ENCODE measurements at places on chromosomes 7 and 10.

DNA sequence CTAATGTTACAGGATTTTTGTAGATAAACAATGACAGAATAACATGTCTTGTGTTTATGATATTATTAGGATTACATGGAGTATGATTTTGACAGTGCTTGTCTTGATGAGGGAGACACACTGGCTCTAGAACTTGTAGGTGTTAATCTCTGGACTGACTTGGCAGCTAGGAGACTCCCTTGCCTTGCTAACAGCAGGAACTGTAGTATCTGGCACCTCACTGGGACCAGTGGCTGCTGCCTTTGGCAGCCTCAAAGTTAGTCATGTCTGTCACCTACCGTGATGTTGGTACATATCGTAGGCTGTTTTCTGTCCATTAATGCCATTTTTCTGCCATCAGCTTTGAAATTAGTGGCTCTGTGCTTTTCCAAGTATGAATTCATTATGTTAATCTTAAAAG is 261.5 kb downstream of the CDK14 start:
- no peak for DNase-seq

GRCh38 chr10:123862421-123863182 is 29.0 kb downstream of the CPXM2 start:
- no peak for DNase-seq

- no peak for DNase-seq
Observed at GRCh38 chr10:43214071-43214955, 52.6 kb downstream of the RASGEF1A start.

DNA sequence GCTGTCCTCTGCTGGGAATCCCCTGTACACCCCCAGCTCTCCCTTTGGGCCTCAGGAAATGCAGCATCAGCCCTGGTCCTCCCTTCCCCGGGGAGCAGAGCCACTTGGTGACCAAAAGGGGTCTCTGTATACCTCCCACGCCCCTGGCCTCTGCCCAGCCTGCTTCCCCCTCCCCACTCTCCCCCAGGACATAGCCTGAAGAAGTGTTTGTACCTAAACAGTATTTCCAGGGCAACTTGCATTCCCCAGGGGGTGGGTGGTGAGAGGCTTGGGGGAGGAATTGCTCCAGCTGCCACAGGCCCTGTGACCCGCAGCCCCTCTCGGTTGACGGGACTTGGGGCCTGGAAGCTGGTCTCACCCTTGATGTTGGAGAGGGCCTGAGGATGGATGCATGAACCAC is 39.3 kb downstream of the TMEM270 start:
- DNase-seq, result no peak

DNA sequence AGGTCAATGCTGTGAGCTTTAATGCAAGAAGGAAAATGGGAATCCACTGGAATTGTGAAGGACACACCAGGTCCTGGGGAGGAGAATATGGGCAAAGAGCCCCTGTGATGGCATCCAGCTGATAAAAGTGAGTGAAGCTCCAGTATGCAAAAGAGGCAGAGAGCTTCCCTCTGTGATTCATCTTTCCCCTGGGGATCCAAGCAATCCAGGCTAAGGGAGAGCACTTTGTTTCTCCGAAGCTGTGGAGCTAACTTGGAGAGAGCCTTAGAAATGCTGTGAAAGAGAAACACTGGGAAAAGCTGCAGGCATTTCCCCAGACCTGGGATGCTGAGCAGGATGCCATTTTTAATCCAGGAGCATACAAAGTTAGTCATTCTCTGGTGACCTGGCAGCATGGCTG is 489.5 kb downstream of the SH2D4B start:
- no peak for DNase-seq

DNA sequence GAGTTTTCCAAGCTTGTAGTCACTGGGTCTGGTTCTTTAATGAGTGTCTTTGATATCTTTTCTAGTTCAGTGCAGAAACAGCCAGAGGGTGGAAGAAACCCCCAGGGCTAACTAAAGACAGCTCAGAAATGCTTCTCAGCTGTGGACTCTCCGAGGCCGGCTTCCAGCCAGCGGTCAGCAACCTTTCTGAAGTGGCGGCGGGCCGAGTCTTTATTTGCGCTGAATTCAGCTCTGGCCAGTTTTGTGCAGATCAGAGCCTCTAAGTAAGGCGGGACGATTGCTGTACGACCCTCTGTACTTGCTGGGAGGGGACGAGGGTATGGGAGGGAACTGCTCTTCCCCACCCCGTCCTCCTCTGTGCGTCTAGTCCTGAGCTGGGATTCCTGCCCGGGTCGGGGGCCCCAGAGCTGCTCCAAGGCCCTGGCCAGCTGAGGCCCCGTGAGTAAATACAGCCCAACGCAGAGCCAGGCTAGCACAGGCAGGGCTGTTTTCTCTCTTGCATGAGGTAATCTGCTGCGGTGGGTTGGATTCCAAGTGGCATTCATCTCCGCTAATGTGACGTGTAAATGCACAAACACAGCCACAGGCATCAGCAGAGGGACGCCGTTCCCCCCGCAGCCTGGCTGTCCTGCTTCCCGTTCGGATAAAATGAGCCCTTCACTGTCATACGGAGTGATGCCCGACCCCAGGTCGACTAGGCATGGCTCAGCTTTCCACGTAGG is 159.8 kb downstream of the PIP4K2A start:
- peak; percentile 68 for DNase-seq

DNA sequence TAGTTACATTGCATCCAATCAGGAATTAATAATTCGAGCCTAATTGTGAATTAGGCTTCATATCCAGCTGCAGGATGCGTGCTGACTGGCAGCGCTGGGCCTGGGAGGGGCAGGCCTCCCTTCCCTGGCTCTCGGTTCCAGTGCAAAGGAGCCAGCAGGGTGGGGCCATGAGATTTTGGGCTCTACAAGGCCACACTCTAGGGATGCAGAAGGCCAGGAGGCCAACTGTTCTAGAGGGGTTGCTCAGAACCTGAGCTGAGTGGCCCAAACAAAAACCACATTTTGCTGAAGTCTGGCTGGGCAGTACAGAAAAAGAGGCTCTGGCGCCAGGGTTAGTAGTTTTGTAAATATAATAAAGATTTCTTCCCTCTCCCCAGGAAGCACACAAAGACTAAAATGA is 72.3 kb downstream of the CLEC2L start:
- DNase-seq, result no peak

DNA sequence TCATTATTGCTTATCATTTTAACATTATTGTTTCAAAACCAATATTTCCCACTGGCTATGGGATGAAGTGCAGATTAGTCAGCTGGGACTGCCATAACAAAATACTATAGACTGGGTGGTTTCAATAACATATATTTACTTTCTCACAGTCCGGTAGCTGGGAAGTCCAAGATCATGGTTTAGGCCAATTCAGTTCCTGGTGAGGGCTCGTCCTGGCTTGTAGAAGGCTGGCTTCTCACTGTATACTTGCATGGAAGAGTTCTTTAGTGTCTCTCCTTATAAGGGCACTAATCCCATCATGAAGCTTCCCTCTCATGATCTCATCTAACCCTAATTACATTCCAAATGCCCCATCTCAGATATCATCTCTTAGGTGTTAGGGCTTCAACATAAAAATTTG is 101.3 kb downstream of the CHRM2 start:
- no peak for DNase-seq

DNA sequence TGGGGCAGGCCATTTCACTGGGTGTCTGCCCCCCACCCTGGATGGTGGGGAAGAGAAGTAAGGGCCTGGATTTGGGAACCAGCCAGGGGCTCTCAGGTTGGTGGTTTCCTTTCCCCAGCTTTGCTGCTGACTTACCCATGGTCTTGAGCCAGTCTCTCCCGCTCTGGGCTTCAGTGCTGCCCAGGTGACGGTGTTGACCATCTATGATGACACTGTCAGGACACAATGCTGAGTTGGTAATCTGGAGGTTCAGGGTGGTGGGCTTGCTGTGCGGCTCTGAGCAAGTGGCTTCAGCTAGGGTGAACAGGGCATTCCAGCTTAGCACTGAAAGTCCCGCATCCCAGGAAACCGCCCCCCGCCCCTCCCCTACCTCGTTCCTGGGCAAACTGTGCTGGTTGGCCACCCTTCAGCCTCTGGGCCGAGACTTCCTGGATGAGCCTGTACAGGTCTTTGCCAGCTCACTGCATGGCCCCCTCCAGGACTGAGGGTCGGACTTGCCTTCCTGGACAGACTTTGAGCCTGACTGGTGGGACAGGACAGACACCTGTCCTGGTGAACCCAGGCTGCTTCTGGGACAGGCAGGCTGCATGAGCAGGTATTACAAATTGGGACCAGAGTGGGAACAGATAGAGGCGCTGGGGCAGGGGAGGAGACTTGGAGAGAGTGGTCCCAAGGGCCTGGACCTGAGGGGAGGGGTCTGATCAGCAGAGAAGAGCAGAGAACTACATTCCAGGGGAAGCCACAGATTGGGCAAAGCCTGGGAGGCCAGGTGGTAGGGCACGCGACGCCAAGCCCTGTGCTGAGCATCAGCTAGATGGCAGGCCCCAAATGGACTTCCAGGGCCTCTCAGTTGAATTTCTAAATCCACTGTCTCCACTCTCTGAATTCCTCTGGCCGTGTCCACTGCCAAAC is 19.9 kb upstream of the ZMIZ1 start:
- no peak for DNase-seq

DNA sequence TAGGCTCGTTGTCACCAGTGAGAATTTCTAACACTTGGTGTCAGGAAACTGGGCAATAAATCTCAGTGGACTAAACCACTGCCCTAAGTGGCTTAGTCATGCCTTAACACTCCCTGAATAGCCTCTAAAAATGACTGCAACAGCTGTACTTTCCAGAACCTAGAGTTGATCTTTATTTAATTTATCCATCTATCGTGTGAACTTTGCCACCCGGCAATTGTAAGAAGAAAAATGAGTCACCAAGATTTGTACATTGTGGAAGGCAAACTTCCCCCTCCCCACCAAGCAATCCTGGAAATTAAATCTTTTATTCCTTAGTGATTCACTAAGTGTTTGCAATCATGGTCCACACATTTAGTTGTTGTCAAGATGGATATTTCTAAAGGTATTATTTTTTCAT is 47.1 kb downstream of the NXPH1 start:
- DNase-seq, result no peak

DNA sequence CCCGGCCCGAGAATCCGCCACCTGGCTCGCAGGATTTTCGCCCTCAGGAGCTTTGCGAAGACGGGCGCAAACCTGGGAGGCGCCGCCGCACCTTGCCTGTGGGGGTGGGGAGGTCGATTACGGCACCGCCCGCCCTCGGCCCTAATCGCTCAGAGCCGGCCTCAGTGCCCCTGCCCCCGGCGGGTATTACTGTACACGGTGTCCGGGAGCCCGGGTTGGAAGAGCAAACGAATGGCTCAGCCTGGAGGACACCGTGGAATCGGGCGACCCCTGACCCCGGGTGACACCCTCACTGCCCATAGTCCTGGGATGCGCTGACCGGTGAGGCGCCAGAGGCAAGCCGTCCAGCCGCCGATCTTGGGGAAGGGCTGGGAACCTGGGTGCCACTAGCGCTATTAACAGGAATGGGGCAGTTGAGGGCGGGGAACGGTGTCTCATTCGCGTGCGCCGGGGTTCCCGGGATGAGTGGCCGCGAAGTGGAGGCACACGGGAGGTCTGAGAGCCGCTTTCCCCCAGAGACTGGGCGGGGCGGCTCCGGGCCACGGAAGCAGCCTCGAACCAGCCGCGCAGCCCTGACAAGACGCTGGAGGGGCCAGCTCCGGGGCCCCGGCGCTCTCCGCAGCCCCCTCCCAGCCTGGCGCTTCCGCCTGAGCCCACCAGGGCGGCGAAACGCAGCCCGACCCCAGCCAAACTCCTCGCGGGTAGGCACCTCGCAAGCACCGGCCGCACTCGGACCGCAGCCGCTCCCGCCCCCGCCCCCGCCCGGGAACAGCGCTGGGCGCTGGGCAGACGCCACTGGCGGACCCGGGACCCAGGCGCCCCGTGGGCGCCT is 167.5 kb downstream of the NRF1 start:
- DNase-seq, result no peak

DNA sequence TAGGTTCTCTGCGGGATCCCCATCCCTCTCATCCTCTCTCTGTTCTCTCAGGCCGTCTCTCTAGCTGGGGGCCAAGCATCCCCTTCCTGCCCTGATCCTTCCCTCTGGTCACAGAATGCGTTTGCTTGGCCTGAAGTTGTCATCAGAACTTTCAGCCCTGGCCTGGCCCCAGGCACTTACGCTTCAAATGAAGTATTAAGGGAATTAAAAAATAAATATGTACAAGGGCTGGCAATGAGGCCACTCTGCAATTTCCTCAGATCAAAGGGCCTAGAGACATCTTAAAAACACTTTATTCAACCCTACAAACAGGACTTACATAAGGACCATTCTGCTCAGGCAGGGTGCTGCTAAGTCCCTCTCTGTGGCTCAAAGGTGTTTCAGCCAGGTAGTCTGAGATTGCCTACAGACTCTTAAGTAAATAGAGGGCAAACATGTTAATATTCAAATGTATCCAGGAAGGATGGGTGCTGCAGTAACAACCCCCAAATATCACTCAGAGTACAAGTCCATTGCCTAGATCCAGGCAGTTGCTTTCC is 16.0 kb downstream of the SFTPD start:
- DNase-seq, result no peak

GRCh38 chr7:157035302-157035701 is 24.8 kb upstream of the MNX1 start:
- DNase-seq, result no peak
